ENCODE measurements at places on chromosomes 7 and 10. TPM values are rescaled to one million over a fixed set of nuclear protein-coding genes. Genes with fewer than 3 reads are reported as not detected.

- no peak for DNase-seq
Measured at GRCh38 chr10:114899982-114900381, 38.0 kb upstream of the TRUB1 start.

- no peak for DNase-seq
Measured at GRCh38 chr10:77116904-77117303, 520.7 kb downstream of the KCNMA1 start.

DNA sequence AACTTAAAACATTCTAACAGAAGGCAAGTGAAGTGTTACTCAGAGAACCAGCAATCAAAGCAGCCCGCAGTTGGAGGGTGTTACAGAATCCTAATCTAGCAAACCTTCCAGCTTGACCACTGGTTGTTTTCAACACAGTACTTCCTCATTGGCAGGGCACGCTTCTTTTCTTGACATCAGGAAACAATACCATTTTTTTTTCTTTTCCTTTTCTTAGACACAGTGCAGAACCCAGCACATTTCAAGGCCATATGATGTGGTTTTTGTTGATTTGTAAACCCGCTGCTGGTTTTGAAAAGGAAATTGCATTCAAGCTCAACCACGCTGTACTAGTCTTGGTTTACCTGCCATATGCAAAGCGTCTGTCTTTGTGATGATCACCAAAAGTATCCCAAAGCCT, 33.4 kb downstream of the RHOBTB1 start:
- peak; percentile 68 for DNase-seq

- no peak for DNase-seq
Measured at GRCh38 chr7:50056131-50056530, 36.9 kb downstream of the ZPBP start.

DNA sequence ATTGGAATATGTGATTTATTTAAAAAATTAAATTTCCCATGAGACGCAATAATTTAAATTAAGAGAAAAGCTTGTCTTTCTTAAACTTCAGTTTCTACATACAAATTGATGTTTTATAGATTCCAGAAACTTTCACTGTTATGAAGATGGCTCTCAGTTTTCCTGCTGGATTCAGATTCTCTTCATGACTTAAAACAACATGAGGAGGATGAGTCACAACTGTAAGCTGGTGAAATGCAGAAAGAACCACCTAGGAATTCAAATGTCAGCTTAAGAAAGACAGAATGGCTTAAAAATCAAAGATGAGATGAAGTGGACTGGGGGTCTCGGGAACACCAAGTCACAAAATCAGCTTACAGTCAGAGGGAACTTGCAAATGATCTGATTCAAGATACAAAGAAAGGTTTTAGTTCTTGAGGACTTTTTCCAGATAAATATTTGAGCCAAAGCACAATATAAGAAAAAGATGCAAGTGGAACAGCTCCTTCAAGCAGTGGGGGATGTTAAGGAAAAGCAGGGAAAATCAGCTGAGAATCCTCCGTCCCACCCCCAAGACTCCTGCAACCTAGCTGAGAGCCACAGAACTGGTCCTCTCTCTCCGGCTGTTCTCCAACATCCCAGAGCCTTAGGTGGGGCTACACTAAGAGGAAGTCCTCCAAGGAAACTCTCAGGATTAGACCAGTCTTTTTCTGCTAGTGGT, 279.8 kb downstream of the KCNMA1 start:
- no peak for DNase-seq

GRCh38 chr10:61937631-61938351, 36.3 kb downstream of the ARID5B start:
- DNase-seq: peak; percentile 54

The SPDYE6 gene
- total RNA-seq: not detected

- DNase-seq: no peak
Measured at GRCh38 chr10:92064506-92064905, 140.9 kb downstream of the BTAF1 start.

DNA sequence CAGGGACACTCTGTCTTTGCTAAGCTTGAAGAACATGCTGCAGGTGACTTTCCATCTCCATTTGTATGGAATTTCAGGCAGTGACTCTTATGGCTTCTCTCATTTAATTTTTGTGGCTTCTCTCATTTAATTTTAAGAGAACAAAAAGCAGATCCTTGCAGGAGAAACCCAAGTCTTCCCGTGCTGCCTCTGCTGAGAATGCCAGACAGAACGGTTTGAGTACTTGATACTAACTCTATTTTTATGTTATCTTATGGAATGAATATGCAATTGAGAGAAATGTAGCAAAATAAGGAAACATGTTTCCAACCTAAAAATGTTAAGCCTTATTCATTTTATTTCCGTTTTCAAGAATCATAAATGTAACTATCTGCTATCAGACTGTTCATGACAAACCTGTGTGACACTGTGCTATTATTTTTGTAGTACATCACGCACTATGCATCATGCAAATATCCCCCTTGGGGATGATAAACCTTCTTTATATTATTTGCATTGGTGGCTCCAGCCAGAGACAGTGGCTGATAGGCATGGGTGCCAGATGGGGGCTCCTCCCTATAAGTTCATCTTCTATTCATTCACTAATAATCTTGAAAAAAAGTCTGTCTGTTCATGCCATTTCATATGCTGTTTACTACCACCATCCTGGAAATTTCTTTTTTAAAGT, 6.9 kb upstream of the RAPGEF5 start:
- DNase-seq: no peak

DNA sequence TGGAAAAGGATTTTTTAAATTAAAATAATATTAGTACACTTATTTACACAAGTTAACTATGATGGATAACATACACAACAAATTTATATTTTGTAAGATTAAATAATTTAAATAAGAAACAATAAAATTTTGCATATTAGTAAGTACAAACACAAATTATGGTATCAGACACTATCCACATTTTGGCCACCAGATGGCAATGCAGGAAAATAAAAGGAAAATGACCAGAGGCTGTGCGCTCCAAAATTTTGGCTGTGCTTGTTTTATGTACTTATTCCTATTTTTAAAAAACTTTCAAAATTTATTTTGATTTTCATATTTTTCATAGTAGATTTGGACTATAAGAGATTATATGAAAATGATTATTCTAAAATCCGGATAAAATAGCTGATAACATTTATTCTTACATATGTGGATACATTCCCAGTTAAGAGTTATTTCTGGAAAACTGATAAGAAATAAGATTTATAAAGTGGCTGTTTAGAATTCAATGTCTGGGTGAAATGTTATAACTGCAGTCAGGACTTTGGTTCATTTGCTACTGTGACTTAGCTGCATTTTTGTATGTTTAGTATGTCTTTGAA, 274.7 kb upstream of the HGF start:
- peak; percentile 28 for DNase-seq

The FGFBP3 gene
- total RNA-seq: 0.29 TPM

The SRRM3 gene
- total RNA-seq: not detected

GRCh38 chr10:630581-631073, 58.8 kb downstream of the DIP2C start:
- DNase-seq: no peak

DNA sequence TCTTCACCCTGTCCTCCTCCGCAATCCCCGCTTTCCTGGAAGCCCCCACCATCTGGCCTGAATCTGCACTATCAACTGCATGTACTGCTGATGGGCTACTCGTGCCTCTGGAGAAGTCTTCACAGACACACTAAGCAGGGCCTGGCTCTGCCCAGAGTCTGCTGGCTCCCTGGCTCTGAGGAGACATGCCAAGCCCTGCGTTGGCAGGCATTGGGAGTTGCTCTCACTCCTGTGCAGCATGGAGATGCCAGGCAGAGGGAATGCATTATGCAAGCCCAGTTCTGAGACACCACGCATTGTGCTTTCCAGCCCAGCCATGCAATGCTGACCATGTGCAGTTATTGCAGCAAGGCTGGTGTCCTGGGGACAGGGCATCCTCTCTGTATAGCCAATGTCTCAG, 314.6 kb downstream of the CXCL12 start:
- DNase-seq: no peak

The HOXA11 gene
- not detected for total RNA-seq

DNA sequence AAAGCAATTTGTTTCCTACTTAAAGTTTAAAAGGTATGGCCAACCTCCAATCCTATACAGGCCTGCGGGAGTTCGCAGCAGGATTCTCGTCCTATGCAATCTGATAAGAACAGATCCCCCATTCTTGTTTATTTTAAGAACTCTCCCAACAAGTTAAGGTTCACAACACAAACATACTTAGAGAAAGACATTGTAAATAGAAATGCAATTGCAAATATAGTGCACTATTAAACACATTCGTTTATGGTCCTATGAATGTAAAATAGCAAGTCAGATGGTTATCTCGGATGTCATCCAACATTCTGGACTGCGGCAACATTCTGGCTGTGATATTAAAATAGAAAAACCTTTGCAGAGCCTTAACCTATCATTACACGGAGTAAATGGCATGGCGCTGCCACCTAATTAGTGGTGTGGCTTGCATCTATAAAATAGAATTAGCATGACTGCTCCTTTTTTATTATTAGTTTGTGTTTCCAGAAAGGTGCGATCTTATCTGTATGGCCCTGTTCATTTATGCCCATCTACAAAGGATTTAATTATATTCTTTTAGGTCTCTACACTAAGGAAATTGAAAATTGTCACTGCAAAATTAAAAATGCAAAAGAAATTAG, 37.0 kb downstream of the BEND7 start:
- DNase-seq: no peak
